Activated T-cell treated with anti-CD3 and anti-CD28 coated beads, Interleukin-2, amount 50 U/mL, for 4 hours (primary cell): ENCODE measurements at places on chromosomes 5 and 9.

GRCh38 chr9:13648068-13648467 is 368.6 kb upstream of the MPDZ start:
- DNase-seq = no peak

- DNase-seq = no peak
Observed at GRCh38 chr5:45277860-45278259, 418.3 kb downstream of the HCN1 start.

- DNase-seq = no peak
Observed at GRCh38 chr5:50595199-50595598, 71.2 kb upstream of the PARP8 start.

DNA sequence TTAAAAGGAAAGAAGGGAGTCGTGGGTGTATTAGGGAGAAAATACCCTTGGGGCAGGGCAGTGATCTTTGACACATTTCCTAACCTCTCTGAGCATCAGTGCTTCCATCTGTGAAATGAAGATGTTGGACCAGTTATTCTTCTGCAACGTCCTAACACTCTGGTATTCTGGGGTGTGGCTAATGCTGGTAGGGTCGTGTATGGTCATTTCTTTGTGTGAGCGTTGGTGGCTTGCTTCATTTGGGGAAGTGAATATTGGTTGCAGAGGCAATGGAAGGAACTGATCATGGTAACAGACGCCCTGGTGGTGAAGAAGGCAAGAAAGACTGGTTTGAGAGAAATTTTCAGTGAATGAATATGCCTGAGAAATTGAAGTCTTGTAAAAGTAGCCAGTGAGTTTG is 67.9 kb upstream of the TTC23L start:
- no peak for DNase-seq
